Stimulated activated naive B cell treated with anti-CD40 and anti-IgM and Interleukin-4, amounts not matched to agents 10 μg/mL and 1 μg/mL and 100 μg/mL, for 72 hours (primary cell): ENCODE measurements at places on chromosomes 7 and 10.

DNA sequence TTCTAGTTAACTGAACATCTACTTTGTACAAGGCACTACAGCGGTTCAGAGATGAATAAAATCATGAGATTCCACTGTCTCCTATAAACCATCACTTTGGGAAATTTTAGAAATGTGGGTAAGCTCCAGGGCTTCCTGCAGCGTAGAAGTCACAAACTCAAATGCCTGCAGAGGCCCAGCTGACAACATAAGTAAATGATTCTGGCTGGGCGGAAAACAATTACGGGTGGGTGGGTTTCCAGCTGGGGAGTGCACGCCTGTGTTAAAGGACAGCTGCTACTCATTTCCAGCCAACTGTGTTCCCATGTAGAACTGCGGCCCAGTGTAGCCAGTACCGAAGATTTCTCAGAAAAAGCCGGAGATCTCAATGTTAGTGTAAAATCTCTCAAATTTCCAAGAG is 69.5 kb upstream of the ATRNL1 start:
- DNase-seq, result no peak

GRCh38 chr7:24239260-24239659 is 44.7 kb upstream of the NPY start:
- no peak for DNase-seq

DNA sequence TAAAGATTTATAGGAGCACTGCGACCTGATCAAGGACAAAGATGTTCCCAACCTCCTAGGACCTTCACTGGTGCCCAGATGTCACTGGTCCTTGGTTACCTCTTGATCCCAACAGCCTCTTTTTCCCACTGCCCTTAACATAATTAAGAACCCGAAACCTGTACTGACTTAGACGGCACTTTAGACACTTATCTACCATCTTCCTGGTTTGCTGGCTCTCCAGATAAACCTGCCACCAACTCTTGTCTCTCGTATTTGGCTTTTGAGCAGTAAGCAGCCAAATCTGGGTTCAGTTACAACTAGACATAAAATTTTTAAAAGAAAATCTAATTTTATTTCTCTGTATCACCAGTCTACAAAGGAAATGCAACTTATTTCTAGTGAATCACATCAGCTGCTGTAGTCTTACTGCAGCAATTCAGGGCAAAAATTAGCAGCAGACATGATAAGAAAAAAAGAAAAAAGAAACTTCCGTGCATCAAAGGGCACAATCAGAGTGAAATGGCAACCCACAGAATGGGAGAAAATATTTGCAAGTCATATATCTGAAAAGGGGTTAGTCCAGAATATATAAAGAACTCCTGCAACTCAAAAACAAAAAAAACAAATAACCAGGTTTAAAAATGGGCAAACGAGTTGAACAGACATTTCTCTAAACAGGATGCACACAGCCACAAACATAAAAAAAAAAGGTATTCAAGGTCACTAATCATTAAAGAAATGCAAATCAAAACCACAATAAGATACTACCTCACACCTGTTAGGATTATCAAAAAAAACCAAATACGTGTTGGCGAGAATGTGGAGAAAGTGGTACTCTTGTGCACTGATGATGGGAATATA is 9.4 kb downstream of the ASB13 start:
- DNase-seq, result no peak

DNA sequence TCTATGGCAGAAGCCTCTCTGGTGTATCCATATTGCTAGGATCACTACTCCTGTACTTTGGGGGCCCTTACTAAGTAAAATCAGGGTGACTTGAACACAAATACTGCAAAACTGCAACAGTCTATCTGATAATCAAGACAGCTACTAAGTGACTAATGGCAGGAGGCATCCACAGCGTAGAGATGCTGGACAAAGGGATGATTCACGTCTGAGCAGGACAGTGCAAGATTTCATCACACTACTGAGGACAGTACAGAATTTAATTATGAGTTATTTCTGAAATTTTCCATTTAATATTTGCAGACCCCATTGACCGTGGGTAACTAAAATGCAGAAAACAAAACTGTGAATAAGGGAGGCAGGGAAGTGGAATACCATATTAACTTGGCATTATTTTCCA is 10.4 kb downstream of the CUL2 start:
- DNase-seq, result no peak

GRCh38 chr10:127548022-127548421 is 1.1 kb upstream of the NPS start:
- DNase-seq, result no peak

GRCh38 chr7:710161-710560 is 16.3 kb upstream of the DNAAF5 start:
- no peak for DNase-seq

GRCh38 chr7:45650404-45651394 is 76.5 kb downstream of the ADCY1 start:
- no peak for DNase-seq

DNA sequence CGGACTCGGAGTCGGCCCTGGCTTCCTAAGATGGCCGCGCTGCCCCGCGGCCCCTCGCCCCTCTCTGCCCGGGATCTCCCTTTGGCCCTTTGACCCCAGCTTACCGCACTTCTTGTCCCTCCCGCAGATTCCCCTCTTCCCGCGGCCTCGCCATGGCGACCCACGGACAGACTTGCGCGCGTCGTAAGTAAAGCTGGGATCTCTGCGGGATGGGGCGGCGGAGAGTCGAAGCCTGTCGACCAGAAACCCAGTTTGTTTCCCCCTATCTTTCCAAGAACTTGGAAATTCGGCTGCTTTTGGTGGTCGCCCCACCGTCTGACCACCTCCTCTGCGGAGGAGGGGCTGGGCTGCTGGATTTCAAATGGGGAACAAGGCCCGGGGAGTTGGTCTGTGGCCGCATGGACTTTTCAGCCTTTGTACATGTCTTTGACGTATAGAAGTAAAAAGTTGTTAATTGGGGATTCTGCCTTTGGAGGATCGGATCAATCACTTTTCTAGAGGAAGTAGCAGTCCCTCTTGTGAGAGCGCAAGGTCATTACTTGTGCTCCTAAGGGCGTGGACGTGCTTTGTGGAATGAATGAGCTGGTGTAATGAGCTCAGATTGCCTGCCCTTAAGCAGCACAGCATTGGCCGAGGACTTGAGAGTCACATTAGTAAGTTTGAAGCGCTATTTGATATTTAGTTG is 553 bp downstream of the VDAC2 start:
- peak; percentile 11 for DNase-seq

GRCh38 chr7:75055830-75056772 is 17.5 kb downstream of the RCC1L start:
- no peak for DNase-seq

DNA sequence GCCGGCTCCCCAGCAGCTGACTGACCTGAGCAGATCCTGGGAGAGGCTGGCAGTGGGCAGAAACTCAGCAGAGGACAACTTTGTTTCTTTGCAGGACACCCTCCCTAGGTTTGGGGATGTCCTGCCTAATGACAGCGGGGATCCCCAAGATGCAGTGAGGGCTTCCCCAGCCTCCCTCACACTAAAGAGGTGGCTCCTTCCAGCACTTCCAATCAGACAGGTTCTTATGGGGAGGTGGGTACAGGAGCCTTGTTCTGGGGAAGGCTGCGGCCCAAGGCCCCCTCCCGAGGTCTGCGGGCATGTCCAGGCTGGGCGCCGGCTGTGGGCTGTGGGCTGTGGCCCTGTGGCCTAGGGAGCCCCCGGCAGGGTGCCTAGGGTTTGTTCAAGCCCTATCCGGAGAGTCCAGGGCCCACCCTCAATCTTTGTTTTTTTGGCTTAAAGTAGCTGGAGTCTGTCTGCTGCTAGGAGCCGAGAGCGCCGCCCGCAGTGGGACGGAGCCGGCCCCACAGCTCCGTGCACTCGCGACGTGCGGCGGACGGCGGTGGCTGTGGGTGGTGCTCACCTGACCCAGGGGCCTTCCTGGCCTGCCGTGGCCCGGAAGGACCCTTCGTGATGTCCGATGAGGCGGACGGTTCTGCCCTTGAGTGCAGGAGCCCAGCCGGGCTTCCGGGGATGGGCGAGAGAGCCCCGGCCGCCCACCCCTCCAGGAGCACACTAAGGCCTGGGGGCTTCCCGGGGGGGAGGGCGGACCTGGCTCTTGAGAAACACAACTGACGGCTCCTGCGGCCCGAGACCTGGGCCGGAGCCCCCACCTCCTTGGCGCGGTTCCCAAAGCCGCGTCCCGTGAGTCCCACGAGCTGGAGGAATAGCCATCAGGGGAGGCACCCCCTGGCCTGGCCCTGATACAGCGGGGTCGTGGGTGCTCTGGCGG is 57.2 kb downstream of the PDGFA start:
- DNase-seq, result no peak

DNA sequence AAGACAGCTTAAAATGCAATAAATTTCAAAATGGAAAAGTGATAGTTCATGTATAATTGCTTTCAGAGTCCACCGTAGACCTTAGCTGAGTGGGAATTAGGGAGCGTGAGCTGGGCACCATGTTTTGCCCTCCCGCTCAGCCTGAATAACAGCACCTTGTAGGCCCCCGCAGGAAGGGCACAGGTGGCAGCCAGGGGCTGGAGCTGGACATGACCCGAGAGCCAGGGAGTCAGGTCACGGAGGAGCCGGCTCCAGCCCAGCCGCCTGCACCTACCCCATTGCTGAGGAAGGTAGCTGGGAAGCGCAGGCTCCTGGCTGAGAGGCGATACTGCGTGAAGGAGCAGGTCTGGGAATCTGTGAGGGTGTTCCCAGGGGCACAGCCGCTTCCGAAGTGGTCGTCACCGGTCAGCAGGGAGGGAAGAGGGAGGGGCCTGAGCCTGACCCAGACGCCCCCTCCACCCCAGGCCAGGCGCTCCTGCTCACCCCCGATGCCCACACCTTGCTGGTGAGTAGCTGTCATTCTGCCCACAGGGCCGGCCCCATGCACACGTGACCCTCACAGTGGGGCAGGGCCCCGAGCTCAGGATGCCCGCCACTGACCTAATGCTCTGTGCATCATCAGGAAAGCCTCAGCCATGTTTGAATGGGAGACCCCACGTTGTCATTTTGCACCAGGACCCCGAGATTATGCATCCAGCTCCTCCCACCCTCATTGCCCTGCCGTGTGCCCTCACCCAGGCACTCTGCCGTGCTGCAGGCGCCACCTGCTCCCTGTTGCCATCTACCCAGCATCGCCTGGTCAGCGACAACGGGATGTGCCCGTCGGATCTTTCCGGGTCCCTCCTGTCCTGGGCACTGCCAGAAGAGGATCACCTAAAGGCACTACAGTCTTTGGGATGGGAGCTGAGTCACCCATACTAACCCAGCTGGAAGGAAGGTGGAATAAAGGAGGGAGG is 129.2 kb upstream of the TCERG1L start:
- DNase-seq, result no peak

GRCh38 chr7:157541295-157542067 is 204.7 kb downstream of the DNAJB6 start:
- no peak for DNase-seq

GRCh38 chr10:50550291-50550839 is 73.4 kb downstream of the SGMS1 start:
- no peak for DNase-seq

- DNase-seq, result no peak
Observed at GRCh38 chr7:48004032-48004431, 24.6 kb upstream of the HUS1 start.

DNA sequence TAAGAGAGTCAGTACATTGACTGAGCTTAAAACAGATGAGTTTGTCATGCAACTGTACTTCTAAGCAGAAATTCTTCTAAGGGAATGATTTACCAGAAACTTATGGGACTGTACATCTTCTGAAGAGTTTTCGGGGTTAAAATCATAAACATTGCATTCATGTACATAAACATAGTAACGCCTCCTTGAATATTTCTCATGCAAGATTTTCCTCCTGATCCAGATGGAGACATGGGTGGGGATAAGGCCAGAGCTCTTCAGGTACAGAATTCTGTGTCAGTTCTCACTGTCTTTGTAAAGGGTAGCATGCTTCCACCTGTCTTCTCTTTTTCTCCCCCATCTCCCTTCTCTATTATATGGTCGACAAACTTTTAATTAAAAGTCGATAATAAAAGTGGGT is 335.3 kb downstream of the ABCA13 start:
- DNase-seq, result no peak

DNA sequence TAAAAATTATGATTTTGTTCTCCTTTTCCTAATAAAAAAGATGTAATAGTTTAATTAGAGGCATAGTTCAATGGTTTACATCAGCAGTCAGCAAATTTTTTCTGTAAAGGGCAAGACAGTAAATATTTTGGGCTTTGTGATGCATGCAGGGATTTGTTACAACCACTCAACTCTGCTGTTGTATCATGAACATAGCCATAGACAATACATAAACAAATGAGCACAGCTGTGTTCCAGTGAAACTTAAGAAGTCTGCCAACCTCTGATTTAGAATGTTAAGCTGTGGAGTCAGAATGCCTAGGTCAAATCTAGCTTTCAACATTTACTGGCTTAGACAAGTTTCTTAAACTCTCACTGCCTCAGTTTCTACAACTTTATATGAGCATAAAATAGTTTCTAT is 31.6 kb downstream of the ASZ1 start:
- no peak for DNase-seq

GRCh38 chr10:74880041-74880440 is 53.6 kb downstream of the KAT6B start:
- no peak for DNase-seq

- no peak for DNase-seq
Observed at GRCh38 chr7:112678626-112679025, 111.6 kb downstream of the TMEM168 start.

- DNase-seq, result no peak
Observed at GRCh38 chr7:36116347-36117202, 36.5 kb upstream of the EEPD1 start.

- no peak for DNase-seq
Observed at GRCh38 chr10:121684276-121684675, 86.0 kb upstream of the FGFR2 start.

- DNase-seq, result no peak
Observed at GRCh38 chr7:156218544-156219306, 406.5 kb upstream of the SHH start.

GRCh38 chr7:1553512-1554210 is 2.3 kb downstream of the TMEM184A start:
- no peak for DNase-seq

DNA sequence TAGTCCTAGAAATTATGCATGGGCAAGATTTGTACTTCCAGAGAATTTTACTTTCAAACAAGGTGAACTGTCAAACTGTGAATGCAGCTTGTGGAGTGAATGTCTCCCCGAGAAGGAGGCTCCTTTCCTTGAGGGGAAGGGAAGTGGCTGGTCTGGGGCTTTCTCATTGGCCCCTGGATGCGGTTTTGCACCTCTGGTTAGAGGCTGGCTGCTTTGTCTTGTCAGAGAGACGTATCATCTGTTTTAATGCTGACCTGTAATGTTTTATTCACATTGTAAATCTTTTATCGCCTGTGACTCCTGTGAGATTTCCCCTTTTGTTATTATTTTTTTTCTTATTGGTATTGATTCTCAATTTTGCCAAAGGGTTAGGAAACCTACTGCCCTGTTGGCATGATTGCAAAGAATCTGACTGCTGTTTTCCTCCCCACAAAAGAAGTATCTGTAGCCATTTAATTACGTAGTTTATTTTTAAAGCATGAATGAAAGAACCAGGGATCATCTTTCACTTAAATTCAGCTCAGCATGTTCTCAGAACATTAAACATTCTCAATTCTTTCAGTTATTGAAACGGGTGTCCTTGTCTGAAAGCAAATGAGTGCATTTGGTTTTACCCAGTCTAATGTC is 238.3 kb upstream of the NFE2L3 start:
- no peak for DNase-seq
